Right lung (tissue), 10 donors: ENCODE measurements at places on chromosomes 3 and 15. TPM values are rescaled to one million over a fixed set of nuclear protein-coding genes. Genes with fewer than 3 reads are reported as not detected.

CPNE9 gene
- 0.05 TPM for polyA plus RNA-seq

LYZL4 gene
- polyA plus RNA-seq: not detected

KNG1 gene
- polyA plus RNA-seq: 4.1 TPM

CLDN11 gene
- 6.0 TPM for polyA plus RNA-seq
